ENCODE measurements at places on chromosomes 4 and X.

GRCh38 chr4:184651899-184652298 is 2.4 kb downstream of the PRIMPOL start:
- no peak for DNase-seq

- DNase-seq = no peak
These were observed 4.4 kb upstream of the PGM2 start for GRCh38 chr4:37821953-37822605.

GRCh38 chrX:124240422-124240821 is 92.0 kb upstream of the TEX13D start:
- no peak for DNase-seq

GRCh38 chr4:90444904-90445303 is 317.7 kb downstream of the CCSER1 start:
- no peak for DNase-seq

DNA sequence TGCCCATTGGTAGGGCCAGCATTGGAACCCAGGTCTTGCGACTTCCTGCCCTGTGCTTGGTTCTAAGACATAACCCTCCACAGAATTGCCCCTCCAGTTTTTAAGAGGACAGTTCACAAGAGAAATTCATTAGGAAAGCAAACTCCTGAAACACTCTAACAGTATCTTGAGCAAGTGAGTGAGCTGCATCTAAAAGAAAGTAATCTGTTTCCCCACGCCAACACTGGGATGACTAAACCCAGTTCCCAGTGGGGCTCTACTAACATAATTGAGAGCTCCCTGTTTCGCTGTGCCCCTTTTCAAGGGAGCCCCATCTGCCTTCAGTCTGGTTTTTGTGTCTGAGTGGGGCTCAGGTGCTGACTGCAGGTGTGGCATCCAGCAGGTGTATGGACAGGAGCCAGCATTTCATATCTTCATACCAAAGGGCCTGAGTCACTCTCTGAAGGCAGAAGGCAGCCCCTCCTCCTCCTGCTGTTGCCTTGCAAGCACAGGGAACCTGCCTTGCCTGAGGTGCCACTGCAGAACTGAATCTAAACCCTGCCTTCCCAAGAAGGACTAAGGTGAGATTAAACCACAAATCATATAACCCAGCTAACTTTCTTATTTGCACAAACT is 8.0 kb downstream of the AMOT start:
- no peak for DNase-seq

GRCh38 chr4:147777456-147778091 is 45.7 kb downstream of the ARHGAP10 start:
- no peak for DNase-seq

DNA sequence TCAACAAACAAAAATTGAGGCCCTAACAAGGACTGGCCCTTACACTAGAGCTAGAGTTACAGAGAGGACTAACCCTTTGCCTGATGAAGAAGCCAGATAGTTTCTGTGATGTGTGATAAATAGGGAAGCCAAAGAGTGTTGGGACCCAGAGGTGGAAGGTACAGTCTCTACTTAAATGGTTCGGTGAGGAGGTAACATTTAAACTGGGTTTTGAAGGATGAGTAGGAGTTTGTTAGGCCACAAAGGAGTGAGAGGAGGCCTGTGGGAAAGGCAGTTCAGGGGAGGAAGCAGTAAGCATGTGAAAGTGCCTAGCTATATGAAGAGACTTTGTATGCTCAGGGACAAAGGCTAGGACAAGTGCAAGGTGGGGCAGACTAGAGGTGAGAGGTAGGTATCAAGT is 23.8 kb upstream of the LIMCH1 start:
- DNase-seq = no peak

DNA sequence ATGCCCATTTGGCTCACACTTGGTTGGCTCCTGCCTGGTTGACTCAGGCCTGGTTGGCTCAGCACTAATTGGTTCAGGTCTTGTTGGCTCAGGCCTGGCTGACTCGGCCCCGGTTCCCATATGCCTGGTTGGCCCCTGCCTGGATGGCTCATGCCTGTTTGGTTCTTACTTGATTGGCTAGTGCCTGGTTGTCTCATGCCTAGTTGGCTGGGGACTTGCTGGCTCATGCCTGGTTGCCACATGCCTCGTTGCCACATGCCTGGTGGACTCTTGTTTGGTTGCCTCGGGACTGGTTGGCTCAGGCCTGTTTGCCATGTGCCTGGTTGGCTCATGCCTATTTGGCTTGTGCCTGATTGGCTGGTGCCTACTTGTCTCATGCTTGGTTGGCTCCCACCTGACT is 103.7 kb downstream of the APOOL start:
- no peak for DNase-seq

- DNase-seq = no peak
These were observed 177.7 kb downstream of the RBM46 start for GRCh38 chr4:154958621-154959358.

- DNase-seq = no peak
These were observed 107.8 kb upstream of the GPC4 start for GRCh38 chrX:133523081-133523487.

DNA sequence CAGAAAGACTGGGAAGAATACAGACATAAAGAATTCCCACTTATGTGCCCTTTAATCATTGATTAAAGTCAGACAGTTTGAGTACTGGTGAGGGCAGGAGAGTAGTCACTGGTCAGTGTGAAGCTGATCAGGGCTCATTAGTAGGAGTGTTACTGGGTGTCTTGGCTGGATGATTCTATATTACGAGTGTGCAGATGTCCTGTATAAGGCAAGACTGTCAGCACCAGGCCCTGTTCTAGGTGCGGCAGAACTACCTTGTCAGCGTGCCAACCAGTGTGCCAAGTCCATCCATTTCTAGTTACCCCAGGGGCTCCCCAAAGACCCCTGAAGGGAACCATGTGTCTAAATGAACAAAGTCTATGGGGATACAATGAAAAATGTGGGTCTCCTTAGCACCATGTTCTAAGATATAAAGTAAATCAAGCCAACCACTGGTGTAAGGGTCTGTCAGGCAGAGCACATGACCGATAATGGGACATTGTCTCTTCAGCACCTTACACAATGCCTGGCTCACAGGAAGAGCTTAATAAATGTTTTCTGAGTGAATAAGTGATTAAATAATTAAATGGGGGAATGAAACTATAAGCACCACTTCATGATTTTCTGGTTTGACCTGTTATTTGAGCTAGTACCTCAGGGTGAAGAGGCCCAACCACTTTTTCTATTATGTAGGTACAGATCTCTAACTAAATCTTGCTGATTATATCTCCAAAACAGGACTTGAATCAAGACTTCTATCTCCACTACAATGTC is 205.0 kb downstream of the CAMK2D start:
- DNase-seq = no peak

GRCh38 chr4:145656156-145656555 is 23.8 kb upstream of the C4orf51 start:
- no peak for DNase-seq

GRCh38 chr4:165757451-165757850 is 115.6 kb upstream of the TLL1 start:
- DNase-seq = no peak

DNA sequence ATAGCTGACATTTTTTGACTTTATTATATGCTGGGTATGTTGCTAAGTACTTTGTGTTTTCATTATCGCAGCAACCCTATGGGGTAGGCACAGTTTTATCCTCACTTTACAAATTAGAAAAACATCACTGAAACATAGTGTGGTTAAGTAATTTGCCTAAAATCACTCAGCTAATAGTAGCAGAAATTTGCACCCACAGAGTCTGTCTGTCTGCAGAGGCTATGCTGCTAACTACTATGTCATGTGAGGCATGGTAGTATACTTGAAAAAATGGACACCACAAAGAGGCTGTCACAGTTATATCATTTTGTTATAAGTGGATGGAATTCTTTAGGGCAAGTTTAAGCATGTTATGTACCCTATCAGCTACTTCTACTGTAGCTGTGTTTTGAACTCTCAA is 69.0 kb downstream of the STAG2 start:
- DNase-seq = no peak

- no peak for DNase-seq
These were observed 193.0 kb downstream of the MGST2 start for GRCh38 chr4:139858436-139859205.

DNA sequence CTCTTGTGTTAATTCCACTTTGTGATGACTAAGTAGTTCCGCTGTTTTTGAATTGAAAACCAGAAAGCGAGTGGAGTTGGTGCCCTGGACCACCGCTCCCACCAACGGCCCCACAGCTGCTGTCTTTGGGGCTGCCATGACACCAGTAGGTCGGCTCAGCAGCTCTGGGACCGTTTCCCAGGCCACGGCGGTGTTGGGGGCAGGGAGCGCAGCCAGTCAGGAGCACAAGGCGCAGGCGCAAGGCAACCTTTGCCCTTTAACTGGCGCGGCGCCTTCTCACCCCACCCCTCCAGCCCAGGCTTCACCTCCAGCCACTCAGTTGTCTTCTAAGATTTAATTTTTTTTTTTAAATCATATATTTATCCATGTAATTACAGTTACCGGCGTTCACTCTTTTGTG is at the start of gene GK2:
GK2 (minus strand) TSS at position 166 of the 400 bp plus-strand sequence; CDS start at position 138, 28 bp downstream.
- no peak for DNase-seq

DNA sequence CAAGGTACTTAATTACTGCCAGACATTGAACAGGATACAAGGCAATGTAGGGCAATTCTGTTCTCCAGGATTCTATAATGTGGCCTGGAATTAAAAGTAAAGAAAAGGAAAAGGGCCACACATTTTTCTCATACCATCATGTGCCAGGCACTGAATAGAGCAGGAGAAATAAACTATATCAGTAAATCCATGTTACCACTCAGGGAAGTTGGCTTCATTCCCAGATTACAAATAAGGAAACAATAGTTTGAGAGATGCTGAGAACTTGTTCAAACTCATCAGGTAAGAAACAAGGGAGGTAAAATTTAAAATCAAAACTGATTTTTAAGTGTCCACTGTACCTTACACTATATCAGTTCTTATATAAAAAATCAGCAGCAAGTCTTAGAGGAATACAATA is 645.0 kb upstream of the ATOH1 start:
- DNase-seq = no peak

DNA sequence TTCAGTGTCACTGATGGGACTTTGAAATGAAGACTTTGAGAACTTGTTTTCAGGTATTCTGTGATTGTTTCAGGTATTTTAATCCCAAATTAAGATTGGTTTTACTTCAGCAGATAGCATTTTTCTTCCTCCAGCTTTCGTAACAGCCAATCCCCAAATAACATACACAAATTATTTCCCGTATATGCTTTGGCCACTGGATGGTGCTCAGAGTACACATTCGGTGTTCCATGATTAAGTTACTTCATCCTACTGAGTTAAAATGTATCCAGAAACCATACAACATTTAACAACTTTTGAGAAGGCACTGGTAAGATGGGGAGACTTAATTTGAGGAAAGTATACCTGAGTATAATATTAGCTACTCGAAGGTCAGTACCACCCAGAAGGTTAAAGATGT is 233.4 kb upstream of the FAM47A start:
- DNase-seq = no peak

GRCh38 chr4:82500435-82501153 is 61.2 kb downstream of the TMEM150C start:
- no peak for DNase-seq

GRCh38 chrX:108053218-108053617 is 8.4 kb downstream of the VSIG1 start:
- DNase-seq = no peak

GRCh38 chrX:72470532-72471223 is 102.0 kb downstream of the HDAC8 start:
- no peak for DNase-seq

DNA sequence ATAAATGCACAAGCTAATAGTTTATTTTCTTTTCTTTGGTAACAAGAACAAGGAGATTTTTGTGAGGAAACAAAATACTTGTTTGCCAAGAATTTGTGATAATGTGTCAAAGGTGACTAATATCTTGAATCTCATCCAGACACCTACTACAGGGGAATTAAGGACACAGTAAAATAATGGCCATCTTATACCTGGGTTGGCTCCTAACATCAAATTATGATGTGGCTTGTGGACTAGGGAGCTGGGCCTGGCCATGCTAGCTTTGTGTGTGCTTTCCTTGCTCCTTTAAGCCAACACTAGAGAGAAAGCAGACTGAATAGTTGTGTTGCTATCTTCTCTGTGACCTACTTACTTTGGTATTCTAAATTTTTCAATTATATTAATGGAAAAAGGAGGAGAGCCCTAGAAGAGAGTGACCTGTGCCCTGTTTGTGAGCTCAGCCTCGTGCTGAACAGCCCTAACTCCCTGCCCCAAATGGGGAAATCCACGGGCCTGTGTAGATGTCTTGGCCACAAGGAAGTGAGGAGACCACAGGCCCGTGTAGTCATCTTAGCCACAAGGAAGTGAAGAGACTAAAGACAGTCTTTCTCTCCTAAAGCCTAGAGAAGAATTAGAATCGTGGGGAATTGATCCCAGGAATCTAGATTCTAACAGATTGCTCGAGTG is 23.3 kb downstream of the ARHGAP24 start:
- no peak for DNase-seq

DNA sequence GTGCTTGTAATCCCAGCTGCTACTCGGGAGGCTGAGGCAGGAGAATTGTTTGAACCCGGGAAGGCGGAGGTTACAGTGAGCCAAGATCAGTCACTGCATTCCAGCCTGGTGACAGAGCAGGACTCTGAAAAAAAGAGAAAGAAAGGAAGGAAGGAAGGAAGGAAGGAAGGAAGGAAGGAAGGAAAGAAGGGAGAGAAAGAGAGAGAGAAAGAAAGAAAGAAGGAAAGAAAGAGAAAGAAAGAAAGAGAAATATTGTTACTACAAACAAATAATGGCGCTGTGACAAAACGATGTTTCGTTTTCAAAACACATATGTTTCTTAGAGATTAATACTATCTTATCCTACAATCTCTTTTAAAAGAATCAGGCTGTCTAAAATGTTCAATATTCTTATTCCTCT is 42.1 kb upstream of the CCDC160 start:
- DNase-seq = no peak

DNA sequence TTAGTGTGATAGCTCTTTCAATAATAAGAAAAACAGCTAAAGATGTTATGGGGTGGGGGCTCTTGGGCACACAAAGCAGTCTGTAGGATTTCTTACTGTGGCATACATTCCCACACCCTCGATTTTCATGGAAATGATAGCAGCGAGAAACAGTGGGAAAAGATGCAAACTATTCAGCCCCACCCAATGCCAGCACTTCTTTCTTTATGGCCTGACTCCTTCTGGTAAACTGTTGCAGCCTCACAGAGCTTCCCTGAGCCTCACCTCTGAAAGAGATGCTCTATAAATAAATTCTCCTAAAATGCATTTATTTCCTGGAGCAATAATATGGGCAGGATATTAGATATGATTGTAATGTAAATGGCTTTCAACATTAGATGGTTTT is 910 bp downstream of the ANK2 start:
- DNase-seq = no peak

- no peak for DNase-seq
These were observed 117.9 kb upstream of the HAND2 start for GRCh38 chr4:173647902-173648301.

- no peak for DNase-seq
These were observed 270.7 kb downstream of the GRXCR1 start for GRCh38 chr4:43163101-43163792.

- no peak for DNase-seq
These were observed 4.3 kb upstream of the LIMCH1 start for GRCh38 chr4:41533680-41534079.

DNA sequence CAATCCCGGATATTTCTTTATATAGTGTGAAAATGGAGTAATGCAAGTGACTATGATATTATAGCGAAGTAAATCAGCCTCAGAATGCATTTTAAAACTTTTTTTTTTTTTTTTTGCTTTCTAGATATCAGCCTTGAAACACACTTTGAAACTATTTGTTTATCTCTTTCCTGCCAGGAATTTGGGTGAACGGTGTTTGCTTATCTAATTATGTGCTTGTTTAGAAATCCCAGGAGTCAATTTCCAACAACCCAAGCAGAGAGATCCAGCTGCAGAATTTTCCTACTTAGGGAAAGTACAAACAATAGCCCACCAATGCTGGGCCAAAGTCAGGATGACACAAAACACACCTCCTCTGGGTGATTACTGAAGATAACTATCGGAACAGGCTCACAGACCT is 958.8 kb downstream of the PCDH18 start:
- no peak for DNase-seq
